ENCODE measurements at places on chromosomes 1 and 21.

- no peak for DNase-seq
Measured at GRCh38 chr21:21788591-21788990, 790.4 kb downstream of the NCAM2 start.

DNA sequence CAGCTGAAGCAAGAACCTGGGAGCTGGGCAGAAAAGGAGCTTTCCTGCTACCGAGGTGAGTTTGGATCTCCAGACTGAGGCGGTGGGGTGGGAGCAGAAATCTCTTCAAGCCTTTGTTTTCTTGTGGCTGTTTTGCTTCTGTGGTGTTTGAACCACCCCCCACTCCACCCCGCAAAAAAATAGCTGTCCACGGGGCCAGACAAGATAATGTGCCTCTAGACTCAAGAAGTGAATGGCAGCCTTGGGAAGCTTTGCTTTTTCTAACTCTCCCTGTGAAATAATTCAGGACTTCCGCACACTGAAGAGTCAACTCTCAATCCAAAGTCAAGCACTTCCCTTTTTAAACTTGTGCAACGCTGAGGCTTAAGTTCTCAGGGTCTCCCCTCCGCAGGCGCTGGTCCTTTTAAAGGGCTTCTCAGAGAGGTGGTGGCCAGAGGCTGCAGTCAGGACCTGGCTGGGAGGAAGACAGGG lies 159.6 kb upstream of the COA6 start:
- no peak for DNase-seq

GRCh38 chr1:243254927-243255790 lies at the start of gene CEP170:
Gene CEP170 (minus strand): TSS chr1:243255281. CDS start chr1:243225280, 30,001 bp downstream.
- peak; percentile 88 for DNase-seq

DNA sequence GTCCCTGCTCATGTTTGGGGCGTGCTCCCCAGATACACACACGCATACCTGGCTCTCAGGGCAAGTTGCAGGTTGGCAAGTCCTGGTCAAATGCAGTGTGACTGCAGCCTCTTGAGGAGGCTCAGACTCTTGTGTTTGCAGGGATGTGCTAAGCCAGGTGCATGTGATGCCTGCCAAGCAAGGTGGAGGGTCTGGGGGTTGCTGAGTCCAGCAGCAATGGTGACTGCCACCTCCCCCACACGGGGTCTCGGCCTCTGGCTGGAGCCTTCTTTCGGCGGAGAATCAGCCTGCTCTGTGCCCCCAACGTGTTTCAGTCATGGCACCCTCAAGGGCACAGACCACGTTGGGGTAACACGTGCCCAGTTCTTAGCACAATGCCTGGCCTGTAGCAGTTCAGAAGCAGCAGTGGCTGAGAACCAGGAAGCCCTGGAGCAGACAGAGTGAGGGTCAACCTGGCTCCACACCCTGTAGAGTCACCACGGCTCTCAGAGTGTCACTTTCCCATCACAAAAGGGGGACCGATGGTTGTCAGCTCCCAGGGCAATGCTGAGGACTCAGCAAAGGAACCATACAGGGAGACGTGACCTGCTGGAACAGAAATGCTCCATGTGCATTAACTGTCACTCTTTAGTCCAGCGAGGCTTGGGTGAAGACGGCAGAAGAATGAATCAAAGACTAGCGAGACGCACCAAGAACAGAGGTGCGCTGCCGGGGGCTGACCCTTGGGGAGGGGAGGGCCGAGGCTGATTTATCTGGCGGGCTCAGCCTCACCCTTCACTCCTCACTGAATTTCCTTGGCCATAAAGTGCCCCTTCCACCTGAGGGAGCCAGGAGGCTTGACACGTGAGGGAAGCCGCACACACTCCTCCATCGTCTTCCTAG lies 109.0 kb downstream of the PGBD5 start:
- DNase-seq: no peak

DNA sequence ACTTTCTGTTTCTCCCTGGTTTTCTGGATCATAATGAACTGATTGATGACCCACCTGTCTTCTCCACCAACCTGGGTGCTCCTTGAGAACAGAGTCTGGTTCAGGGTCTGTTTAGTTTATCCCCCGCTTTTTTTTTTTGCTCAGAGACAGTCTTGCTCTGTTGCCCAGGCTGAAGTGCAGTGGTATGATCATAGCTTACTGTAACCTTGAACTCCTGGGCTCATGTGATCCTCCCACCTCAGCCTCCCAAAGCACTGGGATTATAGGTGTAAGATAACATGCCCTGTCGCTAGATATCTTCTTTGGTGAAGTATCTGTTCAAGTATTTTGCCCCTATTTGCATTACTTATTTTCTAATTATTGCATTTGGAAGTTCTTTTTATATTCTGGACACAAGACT lies 30.2 kb upstream of the CITED4 start:
- no peak for DNase-seq

DNA sequence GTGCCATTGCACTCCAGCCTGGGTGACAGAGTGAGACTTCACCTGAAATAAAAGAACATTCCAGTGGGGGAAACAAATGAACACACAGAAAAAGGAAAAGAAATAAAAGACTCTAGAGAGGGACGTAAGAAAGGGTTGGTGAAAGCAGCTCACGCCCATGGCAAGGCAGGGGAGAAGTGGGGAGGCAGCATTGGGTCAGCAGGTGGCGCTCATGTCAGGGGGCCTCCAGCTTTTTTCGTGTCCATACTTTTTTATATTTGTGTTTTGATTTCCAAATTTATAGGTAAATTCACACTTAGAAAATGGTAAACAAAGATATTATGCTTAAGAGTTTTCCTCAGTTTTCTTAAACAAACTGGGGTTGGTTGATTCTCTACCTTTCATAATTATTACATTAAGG lies 45.5 kb downstream of the VPS13D start:
- no peak for DNase-seq

DNA sequence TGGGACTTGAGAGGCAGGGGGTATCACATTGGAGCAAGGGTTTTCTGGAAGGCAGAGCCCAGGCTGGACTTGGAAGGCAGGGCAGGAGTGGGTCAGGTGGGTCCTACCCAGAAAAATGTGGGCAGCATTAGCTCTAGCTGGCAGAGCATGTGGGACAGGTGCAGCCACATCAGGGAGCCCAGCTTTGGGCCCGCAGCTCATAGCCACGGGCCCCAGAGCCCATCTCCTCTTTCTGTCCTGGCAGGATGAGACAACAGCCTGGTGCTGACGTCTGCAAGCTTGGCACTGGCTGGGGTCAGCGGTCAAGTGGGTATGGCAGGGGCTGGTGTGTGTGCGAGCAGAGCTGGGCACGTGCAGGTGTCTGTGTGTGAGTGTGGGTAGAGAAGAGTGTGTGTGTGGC lies 154.7 kb downstream of the GRIK3 start:
- no peak for DNase-seq

GRCh38 chr21:17610911-17611310 lies 1.8 kb downstream of the BTG3 start:
- DNase-seq: no peak

DNA sequence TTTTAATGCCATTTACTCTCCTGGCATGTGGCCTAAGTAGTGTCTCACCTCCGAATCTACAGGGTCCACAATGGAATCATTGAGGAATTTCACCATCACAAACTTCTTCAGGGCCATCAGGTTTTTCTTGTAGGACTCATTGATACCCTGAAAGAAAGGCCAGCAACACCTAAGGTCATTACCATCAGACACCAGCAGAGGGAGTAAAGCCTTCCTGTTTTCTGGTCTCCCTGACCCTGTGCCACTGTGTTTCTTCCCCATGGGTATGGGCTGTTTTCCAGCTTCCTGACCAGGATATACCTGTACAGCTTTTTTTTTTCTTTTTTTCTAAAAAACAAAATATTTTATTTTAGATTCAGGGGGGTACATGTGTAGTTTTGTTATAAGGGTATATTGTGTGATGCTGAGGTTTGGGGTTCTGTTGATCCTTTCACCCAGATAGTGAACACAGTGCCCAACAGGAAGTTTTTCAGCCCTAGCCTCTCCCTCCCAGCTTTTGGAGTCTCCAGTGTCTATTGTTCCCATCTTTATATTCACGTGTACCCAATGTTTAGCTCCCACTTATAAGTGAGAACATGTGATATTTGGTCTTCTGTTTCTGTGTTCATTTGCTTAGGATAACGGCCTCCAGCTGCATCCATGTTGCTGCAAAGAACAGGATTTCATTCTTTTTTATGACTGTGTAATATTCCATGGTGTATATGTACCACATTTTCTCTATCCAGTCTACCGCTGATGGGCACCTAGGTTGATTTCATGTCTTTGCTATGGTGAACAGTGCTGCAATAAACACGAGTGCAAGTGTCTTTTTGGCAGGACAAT lies 18.3 kb downstream of the PPT1 start:
- no peak for DNase-seq

GRCh38 chr1:32816676-32817158 lies 441 bp downstream of the YARS1 start:
- DNase-seq: no peak

DNA sequence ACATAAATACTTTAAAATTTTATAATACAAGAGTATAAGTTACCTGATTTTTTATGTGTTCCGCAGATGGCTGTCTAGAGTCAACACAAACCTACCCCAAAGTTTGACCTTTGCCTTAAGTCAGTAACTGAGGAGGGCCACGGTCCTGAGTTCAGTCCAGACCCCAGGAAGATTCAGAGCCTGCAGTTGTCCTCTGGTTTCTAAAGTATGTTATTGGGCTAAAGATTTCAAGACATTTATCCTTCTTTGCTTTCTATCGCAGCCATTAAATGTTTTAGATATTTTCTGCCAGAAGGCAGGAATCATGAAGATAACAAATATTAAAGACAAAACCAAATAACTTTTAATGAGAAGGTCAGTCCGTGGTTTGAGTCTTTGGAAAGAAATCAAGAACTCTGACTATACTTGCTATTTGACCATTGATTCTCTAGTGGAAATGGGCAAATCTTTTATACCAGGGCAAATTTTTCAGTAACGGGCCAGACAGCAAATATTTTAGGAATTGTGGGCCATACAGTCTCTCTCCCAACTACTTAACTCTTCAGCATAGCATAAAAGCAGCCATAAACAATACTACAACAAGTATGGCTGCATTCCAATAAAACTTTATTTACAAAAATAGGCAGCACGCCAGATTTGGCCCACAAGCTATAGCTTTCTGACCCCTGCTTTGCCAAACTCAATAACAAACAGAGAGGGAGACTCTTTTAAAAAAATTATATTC lies 38.0 kb upstream of the HAO2 start:
- no peak for DNase-seq

GRCh38 chr1:20867847-20868246 lies 80.7 kb upstream of the HP1BP3 start:
- DNase-seq: no peak

- no peak for DNase-seq
Measured at GRCh38 chr1:235935235-235936225, 68.8 kb upstream of the LYST start.

DNA sequence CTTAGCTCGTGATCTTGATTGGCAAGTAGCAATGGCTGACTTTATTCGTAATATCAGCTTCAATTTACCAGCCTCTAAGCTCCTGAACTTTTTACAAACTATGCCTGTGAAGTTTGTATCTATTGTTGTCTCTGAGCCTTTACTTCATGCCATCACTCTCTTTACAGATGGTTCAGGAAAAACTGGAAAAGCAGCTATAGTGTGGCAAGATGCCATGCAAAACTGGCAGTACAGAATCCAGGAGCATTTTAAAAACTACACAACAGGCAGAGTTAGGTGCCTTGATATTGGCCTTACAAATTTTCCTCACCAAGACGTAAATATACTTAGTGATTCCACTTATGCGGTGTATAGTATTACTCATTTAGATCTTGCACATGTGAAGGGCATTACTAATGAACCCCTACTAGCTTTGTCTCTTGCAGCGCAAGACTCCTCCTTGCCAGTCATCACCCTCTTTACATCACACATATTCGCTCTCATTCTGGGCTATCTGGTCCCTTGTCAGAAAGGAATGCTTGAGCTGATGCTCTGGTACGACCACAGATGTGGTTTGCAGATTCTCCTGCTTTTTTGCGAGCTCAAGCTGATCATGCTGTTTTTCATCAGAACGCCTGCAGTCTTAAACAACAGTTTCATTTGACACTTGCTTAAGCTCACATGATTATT lies 36.3 kb downstream of the CLCA1 start:
- DNase-seq: no peak

GRCh38 chr1:218499011-218499691 lies 154.0 kb downstream of the TGFB2 start:
- DNase-seq: no peak

Data from bone marrow (tissue), 2 donors.